Right ventricle myocardium superior (tissue), 1 donor: ENCODE measurements at places on chromosomes 2 and 18.

GRCh38 chr18:73752965-73753364, 394.7 kb downstream of the FBXO15 start:
- no peak for DNase-seq

DNA sequence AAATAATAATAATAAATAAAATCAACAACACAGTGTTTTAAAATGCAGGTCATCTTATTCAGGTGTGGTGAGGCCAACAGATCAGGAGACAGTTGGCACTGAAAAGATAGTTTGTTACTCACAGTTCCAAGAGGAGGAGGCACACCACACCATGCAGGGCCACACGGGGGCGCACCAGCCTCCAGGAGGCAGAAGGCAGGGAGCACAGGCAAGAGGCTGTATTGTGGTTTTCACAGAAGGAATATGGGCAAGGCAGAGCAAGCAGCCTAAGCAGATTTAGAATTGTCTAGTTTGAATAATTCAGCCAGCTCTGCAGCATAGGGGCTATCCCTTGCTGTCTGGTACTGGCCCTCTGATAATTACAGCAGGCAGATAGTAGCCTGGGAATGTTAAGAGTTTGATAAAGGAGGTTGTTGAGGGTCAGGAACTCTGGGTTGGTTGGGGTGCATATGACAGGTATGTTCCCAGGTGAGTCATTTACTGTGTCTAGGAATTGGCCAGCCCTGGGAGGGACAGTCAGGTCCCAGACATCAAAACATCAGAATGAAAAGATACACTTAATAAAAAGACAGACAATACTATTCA, 31.3 kb downstream of the KIAA2012 start:
- peak; percentile 57 for DNase-seq

DNA sequence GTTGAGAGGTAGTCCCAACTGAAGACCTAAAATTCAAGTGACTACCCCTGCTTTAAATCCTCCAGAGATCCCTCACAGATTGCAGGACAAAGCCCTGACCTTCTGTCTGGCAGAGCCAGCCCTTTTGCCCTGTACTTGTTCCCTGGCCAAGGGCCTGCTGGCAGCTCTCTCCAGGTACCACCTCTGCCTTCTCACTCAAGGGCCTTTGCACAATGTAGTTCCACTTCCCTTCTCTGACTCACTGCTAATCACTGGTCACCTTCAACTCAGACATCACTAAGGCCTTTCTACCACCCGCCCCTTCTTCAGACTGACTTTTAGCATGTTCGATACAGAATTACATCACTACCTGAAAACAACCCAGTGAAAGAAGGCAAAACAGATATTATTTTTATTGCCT, 411.0 kb downstream of the TMEM182 start:
- DNase-seq, result no peak

GRCh38 chr2:138312061-138312460, 189.5 kb upstream of the SPOPL start:
- no peak for DNase-seq

GRCh38 chr2:58427572-58428095, 186.5 kb upstream of the FANCL start:
- DNase-seq, result no peak

DNA sequence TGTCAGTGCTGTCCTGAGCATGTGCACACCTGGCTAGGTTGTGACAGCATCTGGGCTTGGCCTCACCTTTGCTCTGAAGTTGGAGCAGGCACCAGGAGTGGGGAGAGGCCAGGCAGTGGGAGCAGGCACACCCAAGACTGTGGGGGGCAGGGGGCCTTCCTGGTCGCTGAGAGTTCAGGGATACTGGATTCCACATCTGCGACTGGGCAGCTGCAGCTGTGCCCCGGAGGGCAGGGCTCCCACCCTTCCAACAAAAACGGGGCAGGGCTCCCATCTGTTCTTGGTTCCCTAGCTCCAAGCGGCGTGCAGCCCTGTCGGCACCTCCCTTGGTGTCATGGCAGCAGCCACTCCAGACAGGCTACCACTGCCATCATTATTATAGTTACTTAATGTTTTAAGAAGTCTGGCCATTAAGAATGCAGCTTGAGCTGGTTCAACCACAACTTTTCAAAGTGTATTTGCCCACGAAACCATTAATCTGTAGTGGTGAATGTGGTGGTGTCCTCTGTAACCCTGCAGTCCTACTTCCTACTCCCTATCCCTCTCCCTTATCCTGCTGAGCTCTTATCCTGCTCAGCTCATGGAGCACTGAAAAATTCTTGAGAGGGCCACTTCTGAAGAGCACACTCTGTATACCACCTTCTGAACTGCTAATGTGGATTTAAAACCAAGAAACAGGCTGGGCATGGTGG, 48.0 kb upstream of the RAB1A start:
- DNase-seq, result no peak

DNA sequence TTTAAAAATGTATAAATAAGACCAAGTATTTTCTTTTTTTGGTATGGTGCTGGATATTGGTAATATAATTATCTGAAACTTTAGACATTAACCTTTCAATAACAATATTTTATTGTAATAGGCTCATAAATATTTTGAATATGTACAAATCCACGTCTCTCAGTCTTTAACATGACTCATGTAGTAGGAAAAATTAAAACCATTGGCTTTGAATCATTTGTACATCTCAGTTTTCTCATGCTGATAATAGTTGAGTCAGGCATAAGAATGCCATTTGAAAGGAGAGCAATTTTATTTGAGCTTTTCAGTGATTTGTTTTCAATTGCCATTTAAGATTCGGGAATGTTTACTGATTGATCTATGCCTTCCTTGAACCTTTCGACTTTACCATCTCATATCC, 364.8 kb downstream of the TGIF1 start:
- DNase-seq, result no peak

- DNase-seq, result no peak
Observed at GRCh38 chr18:27104743-27105142, 80.4 kb downstream of the CHST9 start.

GRCh38 chr18:39839782-39840181, 2115.3 kb upstream of the PIK3C3 start:
- DNase-seq, result no peak

- peak; percentile 57 for DNase-seq
Observed at GRCh38 chr18:5238371-5238976, 41.4 kb upstream of the AKAIN1 start.

DNA sequence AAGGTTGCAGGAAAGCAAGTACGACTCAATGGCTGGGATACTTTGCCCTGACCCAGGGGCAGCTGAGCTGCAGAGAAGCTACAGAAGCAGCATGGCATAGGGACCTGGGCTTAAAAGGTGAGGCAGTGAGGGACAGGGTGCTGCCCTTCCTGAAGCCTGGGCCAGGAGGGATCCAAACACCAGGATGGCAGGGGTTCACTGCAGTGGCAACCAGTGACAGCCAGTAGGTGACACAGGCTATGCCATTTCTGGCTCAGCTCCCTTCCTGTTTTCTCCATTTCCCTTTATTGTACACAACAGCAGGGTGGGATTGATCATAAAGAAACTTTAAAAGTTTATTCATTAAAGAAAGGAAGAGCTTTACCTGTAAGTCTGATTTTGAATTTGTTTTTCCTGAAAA, 48.8 kb downstream of the CABYR start:
- DNase-seq, result no peak

DNA sequence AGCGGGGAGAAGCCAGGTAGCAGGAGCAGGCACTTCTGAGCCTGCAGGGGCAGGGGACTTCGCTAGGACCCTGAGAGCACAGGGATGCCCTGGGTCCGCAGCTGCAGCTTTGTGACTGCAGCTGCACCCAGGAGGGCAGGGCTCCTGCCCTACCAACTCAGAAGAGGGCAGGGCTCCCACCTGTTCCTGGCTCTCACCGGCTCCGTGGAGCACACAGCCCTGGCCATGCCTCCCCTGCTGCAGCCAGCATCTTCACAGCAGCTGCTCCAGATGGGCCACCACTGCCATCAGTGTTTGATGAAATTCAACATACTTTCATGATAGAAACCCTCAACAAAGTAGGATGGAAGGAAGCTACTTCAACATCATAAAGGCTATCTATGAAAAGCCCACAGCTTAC, 92.7 kb downstream of the FAM210A start:
- DNase-seq, result no peak

- DNase-seq, result no peak
Observed at GRCh38 chr2:30566631-30567030, 119.6 kb downstream of the LCLAT1 start.

- DNase-seq, result no peak
Observed at GRCh38 chr2:107148055-107148454, 262.1 kb upstream of the ST6GAL2 start.

GRCh38 chr2:8496079-8496478, 185.8 kb upstream of the ID2 start:
- DNase-seq, result no peak

DNA sequence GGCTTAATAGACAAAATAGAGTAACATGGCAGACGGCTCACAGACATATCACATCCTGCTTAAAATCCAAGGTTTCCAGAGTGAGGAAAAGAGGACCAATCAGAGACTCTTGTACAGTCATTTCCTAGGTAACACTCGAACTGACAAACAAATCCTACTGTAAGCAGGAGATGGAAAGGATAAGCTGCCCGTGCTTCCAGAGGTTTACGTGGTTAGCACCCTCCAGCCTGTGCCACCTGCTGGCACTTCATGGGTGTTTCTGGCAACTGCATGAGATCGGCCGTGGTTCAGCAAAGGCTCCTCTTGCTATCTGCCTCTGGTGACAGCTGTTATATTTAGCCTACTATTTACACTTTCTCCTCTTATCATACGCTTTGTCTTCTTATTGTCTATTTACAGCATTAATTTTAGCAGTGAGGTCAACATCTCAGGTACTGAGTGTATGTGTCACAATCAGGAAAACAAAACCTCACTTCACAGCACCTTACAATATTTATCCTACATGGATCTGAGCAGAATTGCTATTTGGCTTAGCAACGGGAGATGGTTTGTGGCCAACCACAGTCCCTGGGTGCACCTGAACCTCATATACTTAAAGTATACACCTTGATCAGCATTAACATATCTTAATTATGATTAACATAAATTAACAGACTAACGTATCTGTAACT, 226.9 kb downstream of the TMEM163 start:
- no peak for DNase-seq

GRCh38 chr2:222919841-222920526, 59.1 kb downstream of the ACSL3 start:
- no peak for DNase-seq

- no peak for DNase-seq
Observed at GRCh38 chr2:169330555-169331198, 31.7 kb downstream of the LRP2 start.

GRCh38 chr2:70851704-70852103, 16.1 kb upstream of the CD207 start:
- no peak for DNase-seq

DNA sequence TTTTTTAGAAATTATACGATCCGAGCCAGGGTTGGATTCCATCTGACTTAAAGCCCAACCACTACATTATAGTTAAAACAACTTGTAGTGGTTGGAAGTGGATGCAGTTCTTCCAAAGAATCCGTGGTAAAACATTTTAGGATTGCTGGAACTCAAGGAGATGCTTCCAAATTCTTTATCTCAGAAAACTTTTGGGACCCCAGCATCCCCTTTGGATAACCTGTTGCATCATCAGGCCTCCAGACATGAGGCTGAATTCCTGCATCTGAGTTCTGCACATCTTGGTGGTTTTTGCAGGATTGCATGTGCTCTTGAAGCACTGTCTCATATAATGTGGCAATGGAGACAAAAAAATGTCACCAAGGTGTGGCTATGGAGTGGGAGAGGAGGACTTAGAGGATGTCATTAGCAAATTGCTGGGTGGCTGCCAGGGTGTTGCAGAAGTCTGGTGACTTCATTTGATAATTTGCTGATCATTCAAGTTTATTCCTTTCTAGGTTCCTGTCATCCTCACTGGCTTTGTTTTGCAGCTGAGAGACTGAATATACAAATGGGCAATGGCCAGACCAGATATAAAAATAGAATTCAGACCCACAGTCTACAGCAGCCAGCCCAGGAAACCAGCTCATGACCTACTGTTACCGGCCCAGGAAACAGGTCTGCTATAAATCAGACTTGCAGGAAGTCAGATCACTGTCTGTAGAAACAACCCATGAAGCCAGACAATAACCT, 207.7 kb downstream of the BCL2 start:
- DNase-seq, result peak; percentile 61

DNA sequence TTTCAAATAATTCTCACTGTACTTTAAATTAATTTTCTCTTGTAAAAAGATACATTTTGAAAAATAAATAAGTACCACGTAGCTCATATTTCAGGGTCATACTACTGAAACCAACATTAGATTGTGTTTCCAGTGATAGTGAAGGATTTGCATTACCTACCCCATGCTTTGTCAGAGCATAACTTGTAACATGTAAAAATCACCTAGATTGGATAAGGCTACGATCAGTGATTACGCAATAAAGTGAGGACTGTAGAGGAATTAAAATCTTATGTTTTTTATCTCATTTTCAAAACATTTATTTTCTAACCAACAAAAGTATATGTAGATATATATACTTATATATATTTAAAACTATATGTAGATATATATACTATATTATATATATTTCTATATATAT, 89.4 kb upstream of the VRK2 start:
- no peak for DNase-seq

- no peak for DNase-seq
Observed at GRCh38 chr2:174844295-174844708, 80.0 kb upstream of the CHRNA1 start.

GRCh38 chr2:173854840-173855239, 110.3 kb downstream of the SP3 start:
- DNase-seq, result no peak
